ENCODE measurements at places on chromosomes 7 and 10. TPM values are rescaled to one million over a fixed set of nuclear protein-coding genes. Genes with fewer than 3 reads are reported as not detected.
A peak's percentile ranks its signal among the peaks of the same experiment; 100 is the strongest.

The SHLD2 gene
- polyA plus RNA-seq: 35.3 TPM

GRCh38 chr7:157405501-157405900, 68.7 kb downstream of the DNAJB6 start:
- no peaks in the 10 kb centered on the region for H3K27me3 ChIP-seq
- no peaks in the 10 kb centered on the region for H3K4me1 ChIP-seq
- no peak overlapping the region for H3K27ac ChIP-seq

The C1GALT1 gene
- polyA plus RNA-seq: 25.0 TPM

- H3K4me1 ChIP-seq: peaks cover 68% of the 10 kb centered on the region
- H3K4me3 ChIP-seq: no peak overlapping the region
- no peaks in the 10 kb centered on the region for H3K27me3 ChIP-seq
These were observed 19.1 kb downstream of the DNAJB12 start for GRCh38 chr10:72335394-72336258.

- peaks cover 46% of the 10 kb centered on the region for H3K4me1 ChIP-seq
- no peaks in the 10 kb centered on the region for H3K36me3 ChIP-seq
- H3K27me3 ChIP-seq: no peaks in the 10 kb centered on the region
- H3K4me3 ChIP-seq: peak overlapping the region; percentile 92
- no peak for DNase-seq
These were observed 677 bp downstream of the TSPAN14 start for GRCh38 chr10:80454513-80455460.
